ENCODE measurements at places on chromosomes 6 and 20.
A peak's percentile ranks its signal among the peaks of the same experiment; 100 is the strongest.

- DNase-seq, result no peak
Observed at GRCh38 chr6:140208286-140208685, 833.8 kb upstream of the CITED2 start.

DNA sequence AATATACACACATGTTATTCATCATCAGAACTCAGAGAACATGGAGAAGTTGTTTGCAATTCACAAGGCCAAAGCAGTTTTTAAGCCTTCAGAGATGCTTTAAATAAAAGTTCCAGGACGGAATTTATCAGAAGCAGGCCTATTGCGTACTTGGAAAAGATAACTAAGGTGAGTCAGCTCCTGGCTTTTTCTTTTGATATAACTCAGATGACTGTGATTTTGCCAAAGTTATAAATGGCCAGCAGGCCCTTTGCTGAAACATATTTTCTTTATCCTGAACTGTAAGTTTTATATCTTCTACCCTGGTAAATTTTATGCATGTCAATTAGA is 55.0 kb upstream of the PLCB1 start:
- no peak for DNase-seq

DNA sequence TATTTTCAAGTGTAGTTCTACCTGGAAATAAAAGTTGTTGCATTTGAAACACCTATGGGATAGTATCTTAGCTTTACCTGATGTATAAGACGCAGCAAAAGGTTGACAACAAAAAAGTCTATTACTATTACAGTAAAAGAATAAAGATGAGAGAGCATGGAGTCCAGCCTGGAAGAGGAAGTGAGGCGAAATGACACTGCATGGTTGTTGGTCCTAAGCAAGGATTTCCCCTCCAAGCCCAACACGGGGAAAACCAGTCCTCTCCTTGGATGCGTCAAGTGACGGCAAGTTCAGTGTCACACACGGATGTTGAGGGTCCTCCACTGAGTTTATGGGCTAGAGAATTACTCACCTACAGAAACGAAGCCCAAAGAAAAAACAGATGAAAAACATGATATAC is 51.7 kb downstream of the COL11A2 start:
- DNase-seq, result no peak

DNA sequence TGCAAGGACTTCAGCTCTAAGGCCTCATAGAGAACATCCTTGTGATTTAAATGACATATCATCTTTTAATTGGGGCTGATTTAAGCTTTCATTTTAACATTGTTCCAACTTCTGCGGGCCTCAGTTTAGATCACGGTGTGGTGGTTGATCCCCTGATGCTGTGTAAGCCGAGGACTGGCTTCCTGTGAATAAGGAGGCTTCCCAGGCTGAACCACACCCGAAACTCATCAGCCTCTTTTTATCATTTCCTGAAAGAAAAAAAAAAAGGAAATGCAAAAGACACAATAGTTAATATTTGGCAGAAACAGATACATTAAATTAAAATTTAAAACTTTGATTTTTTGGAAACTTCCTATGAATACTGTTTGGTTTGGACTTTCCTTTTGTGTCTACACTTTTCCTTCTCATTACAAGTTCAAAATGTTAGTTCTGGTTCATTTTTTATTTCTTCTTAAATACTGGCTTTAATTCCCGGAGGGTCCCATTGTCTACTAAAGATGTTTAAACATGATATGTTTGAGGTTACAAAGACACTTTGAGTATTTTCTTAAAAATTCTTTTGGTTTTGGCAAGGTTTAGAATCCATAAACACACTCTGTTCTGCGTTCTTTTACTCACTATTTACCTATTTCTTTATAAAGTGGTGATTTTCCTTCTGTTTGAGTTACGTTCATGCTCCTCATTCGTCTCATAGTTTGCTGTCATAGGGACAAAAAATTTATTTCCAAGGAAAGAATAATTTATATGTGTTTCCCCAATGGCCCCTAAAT is 230.0 kb upstream of the SULF2 start:
- no peak for DNase-seq

DNA sequence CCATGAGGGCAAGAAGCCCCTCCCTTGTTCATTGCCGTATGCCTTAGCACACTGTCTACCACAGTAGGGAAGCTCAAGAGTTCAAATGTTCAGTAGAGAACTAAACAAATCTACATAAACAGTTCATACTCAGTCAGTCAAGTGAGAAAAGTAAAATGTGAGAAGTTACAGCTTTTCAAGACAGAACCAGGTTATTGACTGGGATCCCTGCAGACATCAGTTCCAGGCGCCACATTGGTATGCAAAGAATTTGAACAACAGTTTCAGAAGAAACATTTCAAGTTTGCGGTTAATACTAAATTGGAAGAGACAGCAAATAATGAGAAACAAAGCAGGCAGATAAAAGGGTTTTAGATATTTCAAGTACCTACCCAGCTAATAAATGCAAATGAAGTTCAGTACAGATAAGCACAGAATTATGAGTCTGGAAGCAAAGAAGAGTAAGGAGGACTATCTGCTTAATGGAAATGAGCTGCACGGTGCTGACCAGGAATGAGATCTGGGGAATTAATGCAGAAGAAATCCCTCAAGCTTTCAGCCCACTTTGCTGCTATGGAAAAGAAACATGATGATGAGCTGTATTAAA is 246.2 kb downstream of the HACE1 start:
- no peak for DNase-seq

DNA sequence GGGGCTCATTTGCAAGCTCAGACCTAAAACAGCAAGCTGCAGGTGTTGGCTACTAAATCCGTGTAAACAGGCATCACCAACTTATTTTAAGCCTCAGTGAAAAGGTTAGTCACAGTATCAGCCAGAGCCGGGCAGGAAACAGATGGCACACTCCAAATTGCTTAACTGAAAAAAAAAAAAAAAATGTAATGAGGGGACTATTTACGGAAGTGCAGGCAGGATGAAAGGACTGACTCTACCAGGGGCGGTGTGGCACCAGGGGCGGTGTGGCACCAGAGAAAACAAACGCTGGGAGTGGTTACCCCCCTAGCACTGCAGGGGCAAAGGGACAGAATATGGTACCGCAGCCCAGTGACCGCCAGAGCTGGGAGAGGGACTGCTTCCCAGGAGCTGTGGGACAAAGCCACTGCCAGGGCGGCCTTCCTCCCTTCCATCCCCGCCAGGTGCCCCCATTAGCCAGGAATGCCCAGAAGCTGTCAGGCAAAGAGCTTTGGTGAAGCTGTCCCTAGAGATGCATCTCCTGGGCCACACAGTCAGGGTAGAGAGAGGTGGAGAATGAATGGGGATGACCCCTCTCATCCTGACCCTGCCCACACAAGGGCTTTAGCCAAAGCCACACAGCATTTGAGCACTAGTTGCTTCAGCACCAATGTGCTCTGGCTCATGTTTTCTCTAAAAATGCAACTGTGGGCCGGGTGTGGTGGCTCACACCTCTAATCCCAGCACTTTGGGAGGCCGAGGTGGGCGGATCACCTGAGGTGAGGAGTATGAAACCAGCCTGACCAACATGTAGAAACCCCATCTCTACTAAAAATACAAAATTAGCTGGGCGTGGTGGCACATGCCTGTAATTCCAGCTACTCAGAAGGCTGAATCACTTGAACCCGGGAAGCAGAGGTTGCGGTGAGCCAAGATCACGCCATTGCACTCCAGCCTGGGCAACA is 39.6 kb upstream of the GFOD1 start:
- DNase-seq, result no peak

DNA sequence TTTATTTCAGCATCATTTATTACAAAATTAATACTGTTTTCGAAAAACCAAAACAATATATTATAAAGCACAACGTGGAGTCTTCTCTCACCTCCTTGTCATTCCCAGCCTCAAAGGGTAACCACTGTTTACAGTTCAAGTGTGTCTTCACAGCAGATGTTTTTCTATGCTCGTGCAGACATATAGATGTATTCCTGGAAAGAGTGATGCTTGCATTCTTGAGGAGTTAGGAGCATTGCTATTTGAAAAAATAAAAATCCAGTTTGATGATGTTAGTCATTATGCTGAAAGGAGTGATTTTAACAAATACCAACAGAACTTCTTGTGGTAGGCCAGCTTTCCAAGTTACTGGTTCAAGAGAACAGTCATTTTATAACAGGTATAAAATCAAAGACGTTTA is 234.9 kb downstream of the BCKDHB start:
- DNase-seq, result no peak

GRCh38 chr20:31475472-31476293 is 595 bp downstream of the REM1 start:
- no peak for DNase-seq

DNA sequence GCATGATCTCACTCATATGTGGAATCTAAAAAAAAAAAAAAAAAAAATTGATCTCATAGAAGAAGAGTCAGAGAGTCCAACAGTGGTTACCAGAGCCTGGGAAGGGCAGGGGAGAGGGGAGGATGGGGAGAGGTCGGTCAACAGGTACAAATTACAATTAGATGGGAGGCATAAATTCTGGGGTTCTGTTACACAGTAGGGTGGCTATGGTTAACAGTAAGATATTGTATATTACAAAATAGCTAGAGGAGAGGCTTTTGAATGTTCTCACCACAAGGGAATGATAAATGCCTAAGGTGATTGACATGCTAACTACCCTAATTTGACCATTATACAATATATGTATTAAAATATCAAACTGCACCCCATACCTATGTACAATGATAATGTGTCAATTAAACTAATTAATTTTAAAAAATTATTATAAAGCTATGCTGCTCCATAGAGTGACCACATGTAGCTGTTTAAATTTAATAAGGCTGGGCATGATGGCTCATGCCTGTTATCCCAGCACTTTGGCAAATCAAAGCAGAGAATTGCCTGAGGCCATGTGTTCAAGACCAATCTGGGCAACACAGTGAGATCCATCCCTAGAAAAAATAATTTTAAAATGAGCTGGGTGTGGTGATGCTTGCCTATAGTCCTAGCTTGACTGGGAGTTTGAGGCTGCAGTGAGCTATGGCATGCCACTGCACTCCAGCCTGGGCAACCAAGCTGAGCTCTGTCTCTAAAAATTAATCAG is 70.9 kb downstream of the SNX5 start:
- no peak for DNase-seq

DNA sequence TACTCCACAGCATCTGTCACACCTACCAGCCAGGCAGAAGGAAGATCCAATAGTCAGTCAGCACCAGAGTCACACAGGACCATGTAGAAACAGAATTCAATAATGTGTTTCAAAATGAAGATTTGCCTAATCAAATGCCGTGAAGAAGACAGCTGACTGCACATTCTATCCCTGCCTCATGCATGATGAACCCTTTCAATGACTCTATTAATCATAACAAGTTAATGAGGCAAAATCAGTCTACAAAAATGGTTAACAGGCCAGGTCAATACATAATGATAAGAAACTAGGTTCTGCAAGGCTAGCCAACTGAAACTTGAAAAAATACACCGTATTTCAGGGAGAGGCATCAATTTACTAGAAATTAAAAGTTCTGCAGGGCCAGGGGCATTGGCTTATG is 6.7 kb upstream of the PNRC1 start:
- no peak for DNase-seq

DNA sequence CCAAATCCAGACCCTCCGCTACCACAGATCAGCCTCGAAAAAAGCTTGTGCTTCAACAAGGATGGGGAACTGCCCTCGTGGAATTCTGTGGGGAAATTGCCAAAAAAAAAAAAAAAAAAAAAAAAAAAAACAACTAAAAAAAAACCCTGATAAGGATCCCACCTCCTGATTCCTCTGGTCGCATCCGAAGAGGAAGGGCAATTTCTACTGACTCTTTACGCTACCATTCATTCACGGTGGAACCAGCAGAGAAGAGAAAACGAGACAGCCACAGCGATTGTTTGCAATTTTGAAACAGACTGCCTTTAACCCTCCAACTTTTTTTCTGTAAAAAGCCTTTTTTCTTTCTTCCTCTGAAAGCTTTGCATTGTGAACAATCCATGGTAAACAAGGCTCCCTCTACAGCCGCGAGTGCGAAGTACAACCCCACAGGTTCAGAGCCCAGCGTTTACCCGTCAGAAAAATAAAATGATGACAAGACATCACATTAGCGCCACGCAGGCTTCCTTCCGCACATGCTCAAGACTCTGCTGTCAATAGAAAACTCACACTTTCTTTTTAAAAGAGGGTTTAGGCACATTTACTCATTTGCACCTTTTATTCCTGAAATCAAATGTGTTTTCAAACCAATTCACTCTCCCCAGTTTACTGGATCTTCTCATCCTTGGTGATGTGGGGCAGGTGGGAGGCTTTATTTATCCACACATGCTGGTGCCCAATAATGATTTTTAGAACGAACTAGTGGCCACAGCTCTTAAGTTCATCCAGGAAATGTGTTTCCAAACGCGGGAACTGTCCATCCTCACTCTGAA is 100.0 kb downstream of the NOL4L start:
- DNase-seq, result peak; percentile 86

GRCh38 chr20:2405693-2406065 is 25.0 kb downstream of the TGM6 start:
- no peak for DNase-seq

GRCh38 chr20:24993337-24994185 is 1.0 kb upstream of the APMAP start:
- DNase-seq, result no peak

DNA sequence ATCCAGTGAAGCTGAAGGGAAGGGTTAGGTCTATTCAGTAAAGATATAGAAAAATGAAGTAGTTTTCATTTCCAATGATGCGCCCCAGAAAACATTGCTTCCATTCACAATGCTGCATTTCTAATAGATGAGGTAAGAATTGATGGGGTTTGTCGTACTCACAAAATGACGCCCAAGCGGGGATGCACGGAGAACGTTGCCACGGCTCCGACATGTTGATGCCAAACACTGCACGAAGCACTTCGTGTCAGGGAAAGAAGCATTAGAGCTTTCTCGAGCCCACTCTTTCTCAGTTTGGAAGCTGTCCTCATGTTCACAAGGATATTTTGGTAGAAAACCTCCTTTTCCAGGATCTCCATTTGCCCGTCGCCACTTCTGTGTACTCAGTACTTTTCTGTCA is 21.6 kb upstream of the MAFB start:
- no peak for DNase-seq

DNA sequence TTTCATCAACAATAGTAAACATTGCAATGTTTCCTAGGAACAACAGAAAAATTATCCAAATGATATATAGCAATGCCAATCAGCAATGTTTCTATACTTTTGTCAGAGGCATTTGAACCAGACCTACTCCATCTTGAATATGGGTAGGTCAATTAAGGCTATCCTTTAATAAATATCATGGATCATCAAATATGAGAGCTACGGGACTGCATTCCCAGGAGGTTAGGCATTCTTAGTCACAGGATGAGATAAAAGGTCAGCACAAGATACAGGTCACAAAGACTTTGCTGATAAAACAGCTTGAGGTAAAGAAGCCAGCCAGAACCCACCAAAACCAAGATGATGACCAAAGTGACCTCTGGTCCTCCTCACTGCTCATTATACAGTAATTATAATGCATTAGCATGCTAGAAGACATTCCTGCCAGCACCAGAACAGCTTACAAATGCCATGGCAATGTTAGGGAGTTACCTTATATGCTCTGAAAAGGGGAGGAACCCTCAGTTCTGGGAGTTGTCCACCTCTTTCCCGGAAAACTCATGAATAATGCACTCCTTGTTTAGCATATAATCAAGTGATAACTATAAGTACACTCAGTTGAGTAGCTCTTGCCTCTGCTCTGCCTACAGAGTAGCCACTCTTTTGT is 8.6 kb upstream of the SERPINB6 start:
- DNase-seq, result no peak
